ENCODE measurements at places on chromosomes 2 and 18.

- no peak for DNase-seq
These were observed 109.9 kb upstream of the CAB39 start for GRCh38 chr2:230602562-230603230.

DNA sequence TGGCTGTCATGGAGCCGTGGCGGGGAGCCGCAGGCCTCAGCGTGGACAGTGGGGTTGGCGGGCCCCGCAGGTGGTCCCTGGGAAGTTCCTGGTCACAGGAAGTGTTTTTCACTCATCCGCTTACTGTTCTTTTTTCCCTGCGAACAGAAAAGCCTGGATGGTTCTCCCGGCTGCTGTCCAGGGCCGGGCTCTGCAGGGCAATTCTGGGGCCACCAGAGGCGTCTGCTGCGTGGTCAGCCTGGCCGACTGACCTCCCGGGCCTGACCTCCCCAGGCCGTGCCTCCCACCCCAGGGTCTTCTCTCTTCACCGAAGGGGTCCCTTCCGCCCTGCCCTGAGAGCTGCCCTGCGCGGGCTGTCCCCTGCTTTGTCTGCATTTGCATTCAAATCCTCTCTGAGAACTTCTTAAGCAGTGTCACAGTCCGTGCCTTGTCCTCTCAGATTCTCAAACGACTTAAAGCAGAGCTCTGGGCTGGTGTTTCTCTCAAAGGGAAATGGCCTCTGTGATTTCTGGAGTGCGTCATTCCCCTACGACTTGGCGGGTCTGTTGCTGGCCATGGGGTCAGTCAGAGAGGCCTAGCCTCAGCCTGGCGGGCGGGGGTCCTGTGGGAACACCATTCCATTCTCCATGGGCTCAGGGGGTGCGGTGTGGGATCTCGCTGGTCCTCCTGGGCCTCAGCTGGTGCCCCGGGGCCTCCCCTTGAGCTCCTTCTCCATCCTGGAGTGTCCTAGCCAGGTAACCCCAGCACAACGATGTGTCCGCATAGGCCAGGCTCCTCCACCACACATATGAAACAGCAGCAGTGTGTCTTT is 38.3 kb downstream of the KLHL29 start:
- no peak for DNase-seq

DNA sequence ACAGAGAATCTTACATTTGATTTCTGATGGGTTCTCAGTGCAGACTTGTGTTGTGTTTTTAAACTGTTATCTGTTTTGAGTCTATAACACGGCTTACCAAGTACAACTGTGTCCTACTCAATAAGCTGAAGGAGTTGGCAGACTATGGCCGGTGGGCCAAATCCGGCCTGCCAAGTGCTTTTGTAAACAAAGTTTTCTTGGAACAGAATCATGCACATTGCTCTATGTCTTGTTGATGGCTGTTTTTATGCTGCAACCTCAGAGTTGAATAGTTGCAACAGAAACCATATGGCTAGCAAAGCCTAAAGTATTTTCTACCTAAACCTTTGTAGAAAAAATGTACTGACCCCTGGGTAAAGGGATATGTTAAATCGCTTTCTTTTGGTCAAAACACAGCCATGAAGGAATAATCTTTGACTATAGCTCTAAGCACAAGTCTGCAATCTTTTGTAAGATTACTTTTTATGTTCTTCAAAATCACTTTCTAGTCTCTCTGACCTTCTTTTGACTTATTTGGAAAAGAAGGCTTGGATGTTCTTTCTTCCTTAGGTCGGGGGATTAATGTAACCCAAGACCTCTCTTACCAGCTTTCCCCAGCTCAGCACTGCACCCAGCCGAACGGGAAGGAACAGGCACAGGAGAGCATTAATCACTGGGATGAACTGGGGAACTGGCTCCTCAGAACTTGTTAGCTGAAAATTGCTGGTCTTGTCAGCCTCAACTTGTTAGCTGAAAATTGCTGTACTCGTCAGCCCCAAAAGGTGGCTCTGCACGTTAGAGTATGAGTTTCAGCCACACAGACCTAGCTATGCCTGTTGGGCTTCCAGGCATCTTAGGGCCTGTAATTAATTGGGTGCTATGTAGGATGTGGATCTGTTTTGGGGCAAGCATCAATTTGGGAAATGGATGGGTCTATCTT is 75.4 kb downstream of the CD8B2 start:
- DNase-seq, result no peak

- DNase-seq, result no peak
These were observed 162.7 kb downstream of the MYO3B start for GRCh38 chr2:170340693-170341068.

- no peak for DNase-seq
These were observed 3.1 kb downstream of the PROM2 start for GRCh38 chr2:95277246-95277906.

DNA sequence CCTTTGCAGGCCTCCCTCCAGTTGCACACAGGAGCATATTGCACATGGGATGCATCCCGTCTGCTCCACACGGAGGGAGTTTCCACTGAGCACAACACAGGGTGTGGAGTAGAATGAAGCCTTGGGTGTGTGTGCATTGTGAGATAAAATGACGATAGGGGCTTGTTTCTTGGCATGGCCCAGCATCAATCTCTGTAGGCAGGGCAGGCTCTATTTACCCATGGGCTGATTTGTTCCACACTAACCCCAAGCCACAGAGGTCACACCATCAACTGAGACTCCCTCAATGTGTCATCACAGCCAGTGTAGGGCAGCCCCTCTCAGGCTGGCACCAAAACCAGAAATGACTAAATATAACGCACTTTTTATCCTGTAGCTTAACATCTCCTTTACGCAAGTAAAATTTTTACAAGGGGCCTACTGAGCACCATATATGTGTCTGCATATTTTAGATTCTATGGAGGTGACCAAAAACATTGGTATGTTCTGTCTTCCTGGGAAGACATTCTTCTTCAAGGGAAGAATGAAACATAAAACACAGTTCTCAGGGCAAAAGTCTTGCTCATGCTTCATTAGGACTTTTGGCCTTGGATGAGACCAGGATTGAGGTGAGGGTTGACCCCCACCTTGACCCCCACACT is 2.7 kb upstream of the GKN1 start:
- no peak for DNase-seq

- DNase-seq, result no peak
These were observed 37.5 kb downstream of the RAMP1 start for GRCh38 chr2:237896956-237897355.

DNA sequence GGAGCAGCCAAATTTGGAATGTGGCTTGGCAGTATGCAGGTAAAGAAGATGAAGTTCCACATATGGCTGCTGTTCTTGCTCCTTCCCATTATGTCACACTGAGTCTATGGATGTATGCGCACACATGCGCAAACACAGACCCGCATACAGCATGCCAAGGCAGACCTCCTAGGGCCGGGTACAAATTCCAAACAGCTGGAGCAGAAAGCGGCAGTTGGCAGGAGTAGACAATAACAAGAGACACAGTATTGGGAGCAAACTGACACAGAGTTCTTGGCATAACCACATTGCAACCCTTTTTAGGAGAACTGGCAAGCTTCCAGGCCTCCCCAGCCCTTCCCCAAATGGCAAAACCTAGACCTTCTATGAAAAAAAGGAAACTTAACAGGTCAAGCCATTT is 268.9 kb downstream of the SP3 start:
- no peak for DNase-seq
